COR-L47 (cell line): ENCODE measurements at places on chromosomes 4 and X.

- no peak for DNase-seq
Observed at GRCh38 chr4:97819294-97819693, 324.0 kb downstream of the STPG2 start.

DNA sequence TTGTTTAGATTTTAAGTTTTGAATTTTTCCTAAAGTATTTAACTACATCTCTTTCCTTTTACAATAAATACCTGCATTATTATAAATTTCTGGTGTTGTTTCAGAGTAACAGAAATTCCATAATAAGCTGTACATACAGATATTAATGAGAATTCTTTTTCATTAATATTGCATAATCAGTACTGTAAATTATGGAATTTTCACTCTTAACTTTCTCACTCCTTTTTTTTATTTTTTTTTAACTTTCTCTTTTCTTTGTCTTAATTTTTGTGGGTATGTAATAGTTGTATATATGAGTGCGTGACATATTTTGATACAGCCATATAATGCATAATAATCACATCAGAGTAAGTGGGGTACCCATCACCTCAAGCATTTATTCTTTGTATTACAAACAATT lies 110.5 kb downstream of the KLHL8 start:
- no peak for DNase-seq

- DNase-seq, result peak; percentile 66
Observed at GRCh38 chr4:94406668-94407437, 44.9 kb upstream of the PDLIM5 start.

- no peak for DNase-seq
Observed at GRCh38 chr4:98711526-98711925, 53.1 kb upstream of the TSPAN5 start.

DNA sequence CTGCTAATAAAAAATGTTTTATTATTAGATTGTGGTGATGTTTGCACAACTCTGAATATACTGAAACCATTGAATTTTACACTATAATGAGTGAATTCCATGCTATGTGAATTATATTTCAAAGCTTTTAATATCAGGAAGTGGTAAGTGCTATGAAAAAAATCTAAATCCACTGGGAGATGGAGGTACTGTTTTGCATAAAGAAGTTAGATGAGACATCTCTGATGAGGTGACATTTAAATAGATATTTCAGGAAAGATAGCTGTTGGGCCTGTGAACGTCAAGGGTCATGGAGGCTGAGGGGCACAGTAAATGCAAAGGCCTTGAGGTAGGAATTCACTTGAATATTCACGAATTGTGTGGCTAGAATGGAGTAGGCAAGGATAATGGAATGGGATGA lies 12.3 kb downstream of the DCUN1D4 start:
- DNase-seq, result no peak

- DNase-seq, result no peak
Observed at GRCh38 chr4:86771141-86771540, 78.0 kb downstream of the SLC10A6 start.

DNA sequence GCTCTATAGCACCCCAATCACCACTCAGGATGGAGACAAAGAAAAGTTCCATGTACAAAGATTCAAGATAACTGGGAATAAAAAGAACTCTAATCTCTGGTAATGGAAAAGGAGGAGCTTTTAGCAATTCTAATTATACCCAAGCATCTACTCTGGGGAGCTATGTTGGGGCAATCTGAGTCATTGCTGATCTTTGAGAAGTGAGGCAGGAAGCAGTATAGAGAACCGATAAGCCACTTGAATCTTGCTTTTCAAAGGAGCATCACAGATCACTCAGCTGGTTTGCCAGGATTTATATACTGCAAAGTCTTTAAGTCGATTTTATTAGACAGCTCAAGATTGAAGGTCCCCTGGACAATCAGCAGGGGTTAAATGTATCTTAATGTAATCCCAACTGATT lies 220.0 kb downstream of the ENOX2 start:
- no peak for DNase-seq
